ENCODE measurements at places on chromosomes 13 and 19.

DNA sequence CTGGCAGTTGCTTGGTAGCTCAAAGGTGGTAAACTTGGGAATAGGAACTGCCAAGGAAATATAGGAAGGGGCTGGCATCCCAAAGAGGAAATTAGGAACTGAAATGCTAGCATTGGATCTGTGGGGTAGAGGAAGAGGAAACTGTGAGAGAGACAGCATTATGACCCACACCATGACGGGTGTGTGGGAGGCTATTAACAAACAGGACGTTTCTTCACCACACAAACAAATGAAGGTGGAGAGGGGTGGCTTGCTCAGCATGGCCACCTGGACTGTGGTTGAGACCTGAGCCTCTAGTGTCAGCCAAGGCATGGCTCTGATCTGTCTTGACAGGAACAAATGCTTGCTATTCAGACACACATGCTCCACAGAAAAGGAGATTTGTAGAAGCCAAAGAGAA lies 178.2 kb downstream of the B3GLCT start:
- DNase-seq = no peak

DNA sequence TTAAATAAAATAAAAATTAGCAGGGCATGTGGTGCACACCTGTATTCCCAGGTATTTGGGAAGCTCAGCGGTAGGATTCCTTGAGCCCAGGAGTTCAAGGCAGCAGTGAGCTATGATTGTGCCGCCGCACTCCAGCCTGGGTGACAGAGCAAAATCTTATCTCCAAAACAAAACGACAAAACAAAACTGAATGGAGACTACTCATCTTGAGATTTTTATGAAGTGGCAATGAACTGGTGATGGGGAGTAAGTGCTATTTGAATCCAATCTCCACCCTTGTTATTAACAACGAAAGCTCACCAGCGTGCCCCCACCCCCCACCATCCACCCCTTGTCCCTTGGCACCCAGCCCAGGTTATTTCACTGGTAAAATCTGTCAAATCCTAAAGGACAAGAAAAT lies 45.2 kb upstream of the URI1 start:
- DNase-seq = no peak

- no peak for DNase-seq
Observed at GRCh38 chr13:41639955-41640780, 182.8 kb downstream of the RGCC start.

DNA sequence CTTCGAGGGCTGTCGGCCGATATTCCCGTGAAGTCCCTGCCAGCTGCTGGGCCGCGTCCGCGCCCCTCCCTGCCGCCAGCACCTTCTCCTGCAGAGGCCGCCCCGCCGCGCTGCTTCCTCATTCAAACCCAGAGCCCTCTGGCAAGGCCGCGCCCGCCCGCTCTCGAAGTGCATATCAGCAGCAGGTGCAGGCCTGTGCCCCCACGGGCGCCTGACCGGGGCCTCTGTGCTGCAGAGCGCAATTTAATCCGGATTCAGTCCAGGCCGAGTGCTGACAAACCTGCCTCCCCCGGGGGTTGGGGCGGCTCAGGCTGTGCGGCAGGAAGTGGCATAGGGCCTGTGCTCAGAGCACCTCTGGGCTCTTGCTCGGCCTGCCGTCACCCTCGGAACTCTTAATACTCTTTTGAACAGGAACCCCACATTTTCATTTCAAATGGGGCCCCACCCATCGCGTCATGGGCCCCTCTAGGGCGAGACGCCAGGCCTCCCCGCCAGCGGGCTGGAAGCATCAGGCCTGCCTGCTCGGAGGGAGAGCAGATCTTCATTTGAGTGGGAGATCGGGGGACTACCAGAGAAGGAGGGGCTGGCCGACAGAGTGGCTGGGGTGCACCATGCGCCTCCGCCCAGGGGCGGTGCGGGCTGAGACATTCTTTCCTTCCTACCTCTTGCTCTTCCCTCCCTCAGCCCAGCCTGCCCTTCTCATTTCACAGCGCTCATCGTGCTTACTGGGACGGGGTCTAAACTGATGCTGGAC lies 125.7 kb downstream of the TNFRSF19 start:
- peak; percentile 35 for DNase-seq

DNA sequence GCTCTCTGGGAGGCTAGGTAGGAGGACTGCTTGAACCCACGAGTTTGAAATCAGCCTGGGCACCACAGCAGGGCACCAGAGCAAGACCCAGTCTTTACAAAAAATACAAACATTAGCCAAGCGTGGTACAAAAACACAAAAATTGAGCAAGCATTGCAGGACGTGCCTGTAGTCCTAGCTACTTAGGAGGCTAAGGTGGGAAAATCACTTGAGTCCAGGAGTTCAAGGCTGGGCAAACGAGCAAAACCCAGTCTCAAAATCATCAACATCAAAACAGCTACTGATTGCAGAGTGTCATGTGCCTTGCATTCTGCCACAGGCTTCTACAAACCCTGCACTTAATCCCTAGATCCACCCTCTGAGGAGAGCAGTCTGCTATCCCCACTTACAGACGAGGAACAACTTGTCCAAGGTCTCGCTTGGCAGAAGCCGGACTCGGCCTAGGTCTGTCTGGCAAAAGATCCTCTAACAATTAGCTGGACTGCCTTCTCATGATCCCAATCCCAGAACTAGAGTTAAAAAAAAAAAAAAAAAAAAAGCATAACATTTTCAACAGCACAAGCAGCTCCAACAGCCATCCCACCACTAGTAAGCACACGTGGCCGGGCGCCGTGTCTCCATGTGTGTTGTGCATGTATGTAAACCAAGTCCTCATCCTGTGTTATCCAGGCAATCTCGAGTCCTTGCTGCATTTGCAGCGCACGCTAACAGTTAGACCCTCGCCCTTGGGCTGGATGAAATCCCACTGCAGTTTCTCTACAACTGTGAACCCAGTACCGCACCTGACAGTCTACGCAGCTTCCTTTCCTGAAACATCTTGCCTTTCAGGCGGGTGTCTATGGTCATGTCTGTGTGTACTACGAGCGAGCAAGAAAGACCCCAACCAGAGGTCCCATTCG lies 2.0 kb downstream of the PPP6R1 start:
- DNase-seq = no peak

DNA sequence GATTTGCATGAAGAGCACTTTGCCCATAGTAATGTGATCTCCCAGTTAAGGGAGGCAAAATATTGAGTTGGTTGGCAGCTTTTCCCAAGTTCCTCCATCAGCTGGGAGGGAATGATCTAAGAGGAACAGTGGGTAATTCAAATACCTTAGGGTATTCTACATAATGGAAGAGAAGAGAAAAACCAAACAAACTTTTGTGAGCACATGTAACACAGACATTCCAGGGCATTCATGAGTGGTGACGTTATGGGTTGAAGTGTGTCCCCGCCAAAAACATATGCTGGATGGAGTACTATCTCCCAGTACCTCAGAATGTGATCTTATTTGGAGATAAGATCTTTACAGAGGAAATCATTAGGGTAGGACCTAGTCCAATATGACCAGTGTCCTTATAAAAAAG lies 220.1 kb downstream of the FOXO1 start:
- no peak for DNase-seq

DNA sequence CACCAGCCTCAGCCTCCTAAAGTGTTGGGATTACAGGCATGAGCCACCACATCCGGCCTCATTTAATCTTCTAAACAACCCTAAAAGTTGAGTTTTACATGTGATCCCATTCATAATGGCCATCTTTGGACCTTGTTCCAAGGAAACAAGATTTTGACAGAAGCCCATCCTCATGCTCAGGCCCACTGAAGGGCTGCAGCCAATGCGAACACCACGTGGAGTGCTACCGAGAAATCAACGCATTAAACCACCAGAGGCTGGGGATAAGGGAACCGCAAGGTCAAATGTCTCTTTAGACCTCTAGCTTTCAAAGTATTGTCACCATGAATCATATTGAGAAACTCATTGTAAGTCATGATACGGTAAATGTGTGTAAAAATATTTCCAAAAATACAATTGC lies 49.4 kb upstream of the DOCK9 start:
- DNase-seq = no peak

DNA sequence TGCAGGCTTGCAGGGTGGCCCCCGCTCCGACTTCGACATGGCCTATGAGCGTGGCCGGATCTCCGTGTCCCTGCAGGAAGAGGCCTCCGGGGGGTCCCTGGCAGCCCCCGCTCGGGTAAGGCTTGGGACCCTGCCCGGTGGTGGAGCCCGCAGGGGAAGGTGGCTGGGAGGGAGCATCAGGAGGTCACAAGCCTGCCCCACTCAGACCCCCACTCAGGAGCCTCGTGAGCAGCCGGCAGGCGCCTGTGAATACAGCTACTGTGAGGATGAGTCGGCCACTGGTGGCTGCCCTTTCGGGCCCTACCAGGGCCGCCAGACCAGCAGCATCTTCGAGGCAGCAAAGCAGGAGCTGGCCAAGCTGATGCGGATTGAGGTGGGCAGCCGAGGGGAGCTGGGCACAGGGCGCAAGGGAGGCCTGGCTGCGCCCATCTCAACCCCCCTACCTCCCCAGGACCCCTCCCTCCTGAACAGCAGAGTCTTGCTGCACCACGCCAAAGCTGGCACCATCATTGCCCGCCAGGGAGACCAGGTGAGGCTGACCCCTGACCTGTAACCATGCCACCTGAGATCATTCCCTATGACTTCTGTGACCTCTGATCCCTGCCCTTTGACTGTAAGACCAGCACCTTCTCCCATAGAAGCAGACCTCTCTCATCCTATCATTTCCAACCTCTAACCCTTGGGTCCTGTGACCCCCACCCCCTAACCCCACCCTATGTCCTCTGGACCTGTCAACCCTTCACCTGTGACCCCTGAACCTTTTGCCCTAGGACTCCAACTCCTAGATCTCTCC lies 7.2 kb downstream of the PNPLA6 start:
- no peak for DNase-seq

DNA sequence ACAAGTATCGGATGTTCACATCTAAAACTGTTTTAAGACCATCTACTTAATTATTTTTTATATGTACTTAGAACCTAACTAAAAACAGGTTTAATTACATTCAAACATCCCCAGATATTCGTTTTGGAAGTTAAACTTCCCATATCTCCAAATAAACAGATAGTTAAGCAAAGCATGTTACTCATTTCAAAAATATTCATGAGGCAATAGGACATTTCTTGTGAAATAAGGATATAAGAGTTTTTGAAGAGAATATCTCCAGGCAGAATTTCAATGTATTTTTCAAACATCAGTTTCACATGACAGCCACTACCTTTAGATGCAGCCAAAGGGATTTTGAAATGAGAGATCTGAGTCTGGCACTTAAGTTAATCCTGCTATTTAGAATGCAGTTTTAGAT lies 697.5 kb downstream of the SLITRK1 start:
- DNase-seq = no peak

DNA sequence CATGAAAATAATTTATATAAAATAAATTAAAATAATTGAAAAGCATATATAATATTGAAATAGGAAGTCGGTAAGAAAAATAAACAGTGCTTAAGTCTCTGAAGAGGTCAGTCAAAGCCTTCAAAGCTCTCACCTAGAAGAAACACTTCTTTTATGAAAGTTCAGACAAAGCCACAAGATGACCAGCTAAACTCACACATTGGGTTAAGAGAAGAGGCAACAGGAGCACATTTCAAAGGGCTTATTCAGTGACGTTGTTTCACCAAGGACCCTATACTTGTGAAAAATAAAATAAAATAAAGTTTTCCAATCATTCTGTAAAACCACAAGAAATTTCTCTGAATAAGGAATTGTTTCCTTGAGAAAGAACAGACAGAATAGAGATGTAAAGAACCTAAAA lies 2.5 kb upstream of the ITM2B start:
- no peak for DNase-seq

- DNase-seq = no peak
Observed at GRCh38 chr13:78623132-78623531, 19.8 kb upstream of the POU4F1 start.

- no peak for DNase-seq
Observed at GRCh38 chr19:44529536-44529935, at the start of gene CEACAM20. Gene CEACAM20, minus strand, starts transcription at chr19:44529675. Its CDS starts 166 bp downstream, at chr19:44529509.

- no peak for DNase-seq
Observed at GRCh38 chr13:58587183-58587582, 955.6 kb downstream of the PCDH17 start.

All from stimulated activated CD4-positive, alpha-beta T cell treated with anti-CD3 and anti-CD28 coated beads, Interleukin-15, amount 100 ng/mL, for 1 hour (primary cell).